ENCODE measurements at places on chromosomes 3 and 15.

DNA sequence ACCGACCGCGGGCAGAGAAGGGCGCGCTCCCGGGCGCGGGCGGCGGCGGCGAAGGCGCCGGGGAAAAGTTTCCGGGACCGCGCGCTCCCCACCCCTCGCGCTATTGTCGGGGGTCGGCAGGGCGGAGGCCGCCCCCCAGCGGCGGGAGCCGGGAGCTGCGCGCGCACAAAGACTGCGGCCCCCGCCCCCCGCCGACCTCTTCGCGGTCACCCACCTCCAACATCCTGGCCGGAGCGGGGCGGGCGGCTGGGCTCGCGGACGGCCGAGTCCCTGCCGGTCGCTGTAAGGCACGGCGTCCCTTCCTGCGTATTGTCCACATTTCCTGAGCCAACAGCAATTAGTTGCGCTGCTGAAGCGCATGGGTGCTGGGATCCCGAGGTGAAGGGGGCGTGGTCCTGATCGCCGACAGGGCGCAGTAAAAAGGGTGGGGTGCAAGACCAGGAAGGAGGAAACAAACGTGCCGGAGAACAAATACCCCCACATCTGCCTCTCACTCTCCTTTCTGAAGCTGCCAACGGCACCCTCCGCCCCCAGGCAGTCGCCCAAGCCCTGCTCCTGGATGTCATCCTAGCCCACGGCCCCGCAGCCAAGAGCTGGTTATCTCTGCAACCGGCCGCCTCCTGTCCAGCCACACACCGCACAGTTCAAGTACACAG lies at the start of gene TMEM44:
TMEM44 (minus strand) TSS at position 71 of the 656 bp plus-strand sequence. CDS start 204 bp downstream, outside the sequence.
- DNase-seq = peak; percentile 39

DNA sequence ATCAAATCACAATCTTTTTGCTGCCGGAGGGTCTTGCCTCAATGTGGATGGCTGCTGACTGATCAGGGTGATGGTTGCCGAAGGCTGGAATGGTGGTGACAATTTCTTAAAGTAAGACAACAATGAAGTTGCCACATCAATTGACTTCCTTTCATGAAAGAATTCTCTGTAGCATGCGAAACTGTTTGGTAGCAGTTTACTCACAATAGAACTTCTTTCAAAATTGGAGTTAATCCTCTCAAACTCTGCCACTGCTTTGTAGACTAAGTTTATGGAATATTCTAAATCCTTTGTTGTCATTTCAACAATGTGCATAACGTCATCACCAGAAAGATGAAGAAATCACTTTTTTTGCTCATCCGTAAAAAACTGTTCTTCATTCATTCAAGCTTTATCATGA lies 65.8 kb downstream of the B3GNT5 start:
- DNase-seq = no peak

DNA sequence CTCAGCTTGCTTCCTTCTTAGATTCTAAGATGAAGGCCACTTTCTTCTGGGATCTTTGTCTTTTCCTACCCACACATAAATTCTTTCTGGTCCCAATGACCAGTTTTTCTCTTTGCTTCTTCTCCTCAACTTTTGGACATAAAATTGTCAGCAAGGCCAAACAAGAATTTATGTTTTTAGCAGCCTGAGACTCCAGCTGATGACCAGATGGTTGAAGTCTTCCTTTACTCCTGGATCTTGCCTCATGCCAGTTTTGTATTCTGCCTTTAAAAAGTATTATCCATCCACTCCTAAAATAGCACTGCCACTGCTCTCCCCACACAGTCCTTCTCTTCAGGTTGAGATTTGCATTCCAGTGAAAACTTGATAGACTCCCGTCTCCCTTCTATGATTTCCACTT lies 236.0 kb downstream of the VPS13C start:
- DNase-seq = no peak

DNA sequence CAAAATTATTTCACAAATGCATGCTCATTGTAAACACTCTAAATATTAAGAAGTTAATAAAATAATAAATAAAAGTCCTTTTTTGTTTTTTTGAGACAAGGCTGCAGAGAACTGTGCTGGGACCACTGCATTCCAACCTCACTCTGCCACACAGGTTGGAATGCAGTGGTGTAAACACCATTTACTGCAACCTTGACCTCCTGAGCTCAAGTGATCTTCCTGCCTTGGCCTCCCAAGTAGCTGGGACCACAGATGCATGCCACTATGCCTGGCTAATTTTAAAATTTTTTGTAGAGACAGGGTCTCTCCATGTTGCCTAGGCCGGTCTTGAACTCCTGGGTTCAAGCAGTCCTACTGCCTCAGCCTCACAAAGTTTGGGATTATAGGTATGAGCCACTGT lies 578.4 kb downstream of the ZIC1 start:
- DNase-seq = no peak

GRCh38 chr3:27930052-27930602 lies 208.0 kb upstream of the EOMES start:
- DNase-seq = no peak

DNA sequence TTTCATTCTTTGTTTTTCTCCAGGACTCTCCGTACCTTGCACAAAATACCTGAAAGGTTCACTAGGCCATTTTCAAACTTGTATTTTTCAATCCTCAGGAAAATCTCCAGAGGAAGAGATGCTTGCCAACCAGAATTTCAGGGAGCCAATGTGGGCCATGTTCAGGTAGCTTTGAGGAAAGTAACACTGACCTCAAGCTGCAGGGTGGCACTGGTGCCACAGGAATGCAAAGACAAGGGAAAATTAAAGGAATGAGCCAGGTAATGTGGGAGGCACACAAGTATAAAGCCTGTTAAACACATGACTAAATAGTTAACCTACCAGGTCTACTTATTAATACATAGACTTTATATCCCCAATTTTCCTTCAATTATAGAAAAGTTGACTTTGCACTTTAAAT lies 51.9 kb upstream of the GAP43 start:
- DNase-seq = no peak

GRCh38 chr3:113212844-113213375 lies 1.6 kb downstream of the BOC start:
- DNase-seq = no peak

DNA sequence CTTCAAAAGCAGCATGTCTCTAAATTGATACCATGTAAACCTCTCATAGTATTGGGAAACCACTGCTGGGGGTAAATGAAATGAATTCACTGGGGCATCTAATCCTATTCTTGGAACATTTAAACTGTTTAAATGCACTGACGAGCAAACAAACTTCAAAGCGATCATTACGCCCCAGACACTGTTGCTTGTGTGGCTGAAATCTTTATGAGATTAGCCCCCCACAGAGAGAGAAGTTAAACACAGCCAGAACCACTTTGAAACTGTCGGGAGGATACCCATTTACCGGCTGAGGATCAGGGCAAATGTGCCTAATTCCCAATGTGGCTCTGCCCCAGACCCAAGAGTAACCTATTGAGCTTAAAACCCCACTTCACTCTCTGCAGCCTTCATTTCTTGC lies 308.4 kb upstream of the CDIN1 start:
- no peak for DNase-seq

DNA sequence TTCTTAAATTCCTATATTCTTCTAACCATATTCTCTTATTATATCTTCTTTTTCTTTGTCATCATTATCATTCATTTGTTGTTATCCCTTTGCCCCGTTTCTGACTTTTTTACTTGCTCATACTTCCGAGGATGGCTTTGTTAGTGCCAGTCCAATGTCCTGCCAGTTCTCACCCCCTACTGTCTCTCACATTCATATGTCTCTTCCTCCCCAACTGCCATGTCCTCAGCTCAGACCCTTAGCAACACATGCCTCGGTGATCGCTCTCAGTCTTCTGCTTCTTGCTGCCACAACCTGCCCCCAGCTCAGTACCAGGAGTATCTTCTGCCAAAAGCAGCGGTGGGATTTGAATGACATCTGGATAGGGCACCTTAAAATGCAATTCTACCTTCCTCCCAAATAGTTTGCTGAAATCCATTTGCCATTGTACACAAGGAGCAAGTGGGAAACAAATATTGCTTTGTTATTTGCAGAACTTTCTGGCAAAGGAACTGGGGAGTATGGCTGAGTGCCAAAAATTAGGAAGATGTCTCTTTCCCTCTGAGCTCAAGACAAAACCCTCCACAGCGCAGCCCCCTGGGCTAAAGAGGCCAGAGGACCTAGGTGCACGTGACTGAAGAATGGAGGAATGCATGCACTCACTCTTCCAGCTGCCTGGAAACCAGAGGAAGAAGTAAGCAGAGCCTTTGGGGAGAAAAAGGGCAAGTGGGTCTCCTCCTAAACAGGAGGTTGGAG lies 57.7 kb upstream of the CTNNB1 start:
- no peak for DNase-seq

DNA sequence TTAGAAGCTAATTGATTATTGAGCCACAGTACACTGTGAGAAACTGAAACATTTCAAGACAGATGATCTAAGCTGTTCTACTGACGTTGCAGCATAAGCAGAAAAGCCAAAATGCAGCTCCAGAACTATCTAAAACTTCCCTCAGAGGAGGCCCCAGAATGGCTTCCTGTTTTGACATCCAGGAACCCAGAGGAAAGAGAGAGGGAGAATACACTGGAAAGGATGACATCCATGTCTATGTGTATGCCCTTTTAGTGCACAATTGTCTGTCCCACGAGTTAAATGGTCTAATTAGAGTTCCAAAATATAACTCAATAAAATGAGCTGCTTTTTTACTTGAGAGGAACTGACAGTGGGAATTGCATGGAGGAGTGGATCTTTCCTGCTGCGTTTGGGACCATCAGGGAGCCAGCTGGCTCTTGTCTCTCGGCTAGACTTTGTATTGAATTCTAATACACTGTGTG lies 688.1 kb downstream of the ZNF385D start:
- DNase-seq = no peak

DNA sequence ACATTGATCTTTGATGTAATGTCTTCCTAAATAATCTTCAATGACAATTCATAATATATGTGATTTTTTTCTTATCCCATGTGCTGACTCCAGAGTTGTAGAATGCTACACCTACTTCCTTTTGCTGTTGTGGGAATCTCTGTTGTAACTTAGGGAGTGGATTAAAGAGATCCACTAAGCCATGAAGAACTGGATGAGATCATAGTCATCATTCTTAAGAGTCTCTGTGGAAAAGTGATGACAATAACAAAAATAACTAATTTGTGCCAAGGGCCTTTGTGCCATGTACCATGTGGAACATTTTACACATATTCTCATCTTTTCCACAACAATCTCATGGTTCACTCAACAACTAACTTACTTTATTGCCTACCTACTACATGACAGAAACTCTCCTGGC lies 162.9 kb upstream of the PDZRN3 start:
- DNase-seq = no peak

DNA sequence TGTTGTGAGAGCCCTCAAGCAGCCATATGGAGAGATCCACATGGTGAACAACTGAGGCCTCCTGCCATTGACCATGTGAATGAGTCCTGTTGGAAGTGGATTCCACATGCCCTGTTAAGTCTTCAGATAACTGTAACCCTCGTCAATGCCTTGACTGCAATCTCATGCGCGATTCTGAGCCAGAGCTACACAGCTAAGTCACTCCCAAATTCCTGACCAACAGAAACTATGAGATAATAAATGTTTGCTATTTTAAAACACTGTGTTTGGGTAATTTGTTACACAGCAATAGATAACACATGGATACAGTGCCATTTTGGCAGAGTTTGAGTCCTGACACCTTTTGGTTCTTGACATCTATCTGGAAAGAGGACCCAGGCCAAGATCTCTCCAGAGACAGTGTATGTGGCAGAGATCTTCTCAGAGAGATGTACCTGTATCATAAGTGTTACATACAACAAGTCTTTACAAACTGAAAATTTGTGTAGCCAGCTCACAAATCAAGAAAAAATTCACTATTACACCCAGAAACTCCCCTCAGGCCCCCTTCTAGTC lies 34.5 kb upstream of the BNC1 start:
- no peak for DNase-seq

- no peak for DNase-seq
Observed at GRCh38 chr3:4766716-4767499, 212.3 kb upstream of the BHLHE40 start.

GRCh38 chr15:40044717-40045571 lies 6.0 kb upstream of the SRP14 start:
- DNase-seq = peak; percentile 84

Measured in activated T-cell treated with anti-CD3 and anti-CD28 coated beads for 24 hours (primary cell).